ENCODE measurements at places on chromosomes 11 and 22. TPM values are rescaled to one million over a fixed set of nuclear protein-coding genes. Genes with fewer than 3 reads are reported as not detected.

- DNase-seq: peak; percentile 40
These were observed 9.8 kb downstream of the SLC22A6 start for GRCh38 chr11:62974848-62975522.

DNA sequence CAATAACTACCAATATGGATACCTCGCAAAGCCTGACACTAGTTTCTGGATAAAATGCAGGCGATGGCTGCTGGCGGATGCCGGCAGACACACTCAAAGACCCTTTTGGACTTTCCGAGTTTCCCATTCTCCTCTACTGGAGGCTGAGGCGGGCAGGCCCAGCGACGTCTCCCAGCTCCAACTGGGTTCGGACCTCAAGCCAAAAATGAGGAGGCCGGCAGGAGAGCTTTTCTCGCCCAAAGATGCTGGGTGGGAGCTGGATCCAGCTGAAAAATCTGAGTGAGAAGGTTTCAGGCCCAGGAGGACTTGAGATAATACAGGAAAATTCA, 428 bp upstream of the FEZ1 start:
- no peak for DNase-seq

- DNase-seq: peak; percentile 36
These were observed 9.6 kb downstream of the QSER1 start for GRCh38 chr11:32902089-32902665.

- DNase-seq: no peak
These were observed 44.4 kb downstream of the CYTH4 start for GRCh38 chr22:37326726-37327125.

DNA sequence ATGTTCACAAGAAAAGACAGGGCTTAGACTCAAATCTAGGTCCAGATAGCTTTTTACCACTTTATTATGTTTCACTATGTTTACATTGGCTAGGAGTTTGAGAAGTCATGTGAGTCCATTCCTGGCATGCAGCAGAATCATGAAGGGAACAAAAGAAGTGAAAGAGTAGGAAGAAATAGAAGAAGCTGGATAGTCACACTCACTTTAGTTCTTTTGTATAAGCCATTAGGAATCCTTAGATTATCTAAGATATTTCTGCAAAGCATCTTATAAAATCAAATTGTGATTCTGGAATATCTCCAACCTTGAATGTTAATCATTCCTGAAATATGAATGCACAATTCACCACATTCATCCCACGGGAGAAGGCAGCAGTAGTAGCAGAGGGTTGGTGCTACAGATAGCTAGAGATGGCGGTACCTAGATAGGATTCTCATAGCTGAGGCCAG, 31.9 kb downstream of the MAML2 start:
- peak; percentile 53 for DNase-seq

GRCh38 chr22:44405661-44406060, 92.4 kb downstream of the RTL6 start:
- DNase-seq: no peak

DNA sequence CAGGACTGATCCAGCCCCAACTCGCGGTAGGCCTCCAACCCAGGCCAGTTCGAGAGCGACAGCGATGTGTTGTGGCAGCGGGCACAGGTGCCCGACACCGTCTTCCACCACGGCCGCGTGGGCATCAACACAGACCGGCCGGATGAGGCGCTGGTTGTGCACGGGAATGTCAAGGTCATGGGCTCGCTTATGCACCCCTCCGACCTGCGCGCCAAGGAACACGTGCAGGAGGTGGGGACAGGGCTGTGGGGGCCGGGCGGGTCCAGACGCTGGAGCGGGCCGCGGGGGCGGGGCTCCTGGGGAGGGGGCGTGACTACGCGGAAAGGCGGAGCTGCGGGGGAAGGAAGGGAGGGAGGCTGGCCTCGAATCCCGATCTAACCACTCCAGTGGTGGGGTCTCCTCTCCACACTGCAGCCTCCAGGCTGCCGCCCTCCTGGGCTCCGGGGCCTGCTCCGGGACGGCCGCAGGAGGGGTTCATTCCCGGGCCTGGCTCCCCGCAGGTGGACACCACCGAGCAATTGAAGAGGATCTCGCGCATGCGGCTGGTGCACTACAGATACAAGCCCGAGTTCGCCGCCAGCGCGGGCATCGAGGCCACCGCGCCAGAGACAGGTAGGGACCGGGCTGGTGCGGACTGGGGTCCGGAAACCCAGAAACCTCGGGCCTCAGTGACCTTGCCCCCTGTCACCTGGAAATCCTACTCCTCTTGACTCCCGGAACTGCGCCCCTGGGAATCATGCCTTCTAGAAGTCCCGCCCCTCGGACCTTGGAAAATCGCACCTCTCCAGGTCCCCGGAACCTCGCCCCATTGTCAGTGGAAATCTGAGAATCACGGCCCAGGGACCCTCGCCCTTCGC, 14.9 kb downstream of the TMEM258 start:
- DNase-seq: peak; percentile 47

DNA sequence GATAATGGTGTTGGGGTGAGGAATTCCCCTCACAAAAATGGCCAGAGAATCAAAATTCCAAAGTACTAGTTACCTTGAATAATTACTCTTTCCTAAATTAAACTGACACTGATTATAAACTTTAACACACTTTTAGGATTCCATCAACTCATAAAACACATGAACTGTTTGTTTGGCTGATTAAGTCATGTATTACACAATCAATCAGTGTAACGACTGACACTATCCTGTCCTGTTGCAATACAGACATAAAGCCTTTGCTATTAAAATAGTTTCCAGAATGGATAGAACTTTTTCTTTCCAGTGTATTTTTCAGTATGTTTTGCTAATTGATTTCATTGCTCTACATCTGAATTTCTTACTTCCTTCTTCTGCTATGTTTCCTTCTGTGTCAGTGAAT, 1709.4 kb upstream of the RAG2 start:
- DNase-seq: no peak

MYO7A gene
- 2.2 TPM for polyA plus RNA-seq

DNA sequence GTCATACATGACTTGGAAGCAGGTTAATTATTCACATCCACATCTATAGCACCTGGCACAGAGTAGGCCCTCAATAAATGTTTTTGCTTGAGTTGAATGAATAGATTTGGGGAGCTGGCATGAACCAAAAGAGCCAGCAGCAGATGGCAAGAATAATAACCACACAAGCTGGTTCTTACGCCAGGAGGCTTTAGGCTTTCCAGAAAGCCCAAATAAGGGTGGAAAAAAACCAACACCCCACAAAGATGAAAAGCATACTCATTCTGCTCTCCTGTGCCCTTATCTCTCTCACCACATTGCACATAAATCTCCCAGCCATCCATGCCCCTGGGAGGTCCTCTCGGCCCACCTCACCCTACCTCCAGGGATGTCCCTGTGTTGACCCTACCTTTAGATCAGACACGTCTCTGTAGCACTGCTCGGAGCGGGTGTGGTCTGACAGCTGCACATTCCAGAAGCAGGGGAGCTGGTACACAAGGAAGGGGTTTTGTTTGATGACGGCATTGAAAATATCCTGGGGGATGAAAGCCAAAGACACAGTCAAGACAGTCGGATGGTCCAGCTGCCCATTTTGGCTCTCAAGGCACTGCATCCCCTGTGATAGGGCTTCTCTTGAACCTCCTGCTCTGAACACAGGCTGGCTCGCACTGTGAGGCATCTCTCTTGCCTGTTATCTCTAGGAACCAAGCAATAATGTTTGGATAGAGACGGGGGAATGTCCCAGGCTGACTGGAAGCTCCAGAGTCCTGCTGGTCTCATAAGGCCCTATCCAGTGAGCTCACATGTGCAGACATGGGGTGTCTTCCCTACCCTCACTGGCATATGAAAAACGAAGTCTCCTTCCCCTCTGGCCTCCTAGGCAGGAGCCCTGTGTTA, 323.6 kb upstream of the SYN3 start:
- DNase-seq: no peak

RIMBP3C gene
- 0.61 TPM for polyA plus RNA-seq

GRCh38 chr11:127275774-127276173, 275.2 kb upstream of the KIRREL3 start:
- DNase-seq: no peak

GRCh38 chr11:26698224-26698623, 23.6 kb downstream of the SLC5A12 start:
- no peak for DNase-seq

DNA sequence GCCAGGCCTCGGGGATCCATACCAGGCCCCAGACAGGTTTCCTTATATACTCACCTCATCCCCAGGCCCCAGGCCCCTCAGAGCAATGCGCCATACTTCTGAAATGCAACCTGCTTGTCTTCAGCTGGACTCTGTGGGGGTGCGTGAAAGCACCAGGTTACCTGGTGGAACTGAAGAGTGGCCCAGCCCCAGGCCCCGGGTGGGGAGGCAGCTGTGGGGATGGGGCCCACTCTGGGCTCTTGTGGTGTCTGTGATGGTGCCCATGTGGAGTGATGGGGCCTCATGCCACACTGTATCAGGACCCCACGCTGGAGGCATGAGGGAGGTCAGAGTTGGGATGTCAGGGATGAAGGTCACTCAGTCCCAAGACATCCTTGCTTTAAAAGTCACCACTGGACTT, 999.0 kb downstream of the BRD1 start:
- DNase-seq: no peak

GRCh38 chr11:10770626-10771254, 19.7 kb downstream of the CTR9 start:
- DNase-seq: peak; percentile 59

DNA sequence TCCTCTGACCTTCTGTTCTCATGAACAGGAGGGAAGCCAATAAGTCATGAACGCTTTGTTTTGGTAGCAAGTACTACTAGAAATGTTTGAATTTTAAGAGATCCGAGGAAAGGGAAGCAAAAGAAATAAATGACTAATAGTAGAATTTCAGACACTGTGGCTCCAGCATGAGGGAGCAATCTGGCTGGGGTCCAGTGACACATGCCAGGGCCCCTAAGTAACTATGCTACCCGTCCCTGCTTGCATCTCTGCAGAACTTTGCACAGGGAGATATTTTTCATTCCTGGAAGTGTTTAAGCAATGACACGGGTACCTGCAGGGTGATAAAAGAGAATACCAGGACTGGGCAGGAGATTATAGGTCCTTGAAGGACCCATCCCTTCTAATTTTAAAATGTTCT, 7.3 kb upstream of the ADAMTS8 start:
- no peak for DNase-seq

GRCh38 chr11:93188726-93189125, 9.1 kb downstream of the SLC36A4 start:
- no peak for DNase-seq

SEZ6L gene
- 0.34 TPM for polyA plus RNA-seq

DNA sequence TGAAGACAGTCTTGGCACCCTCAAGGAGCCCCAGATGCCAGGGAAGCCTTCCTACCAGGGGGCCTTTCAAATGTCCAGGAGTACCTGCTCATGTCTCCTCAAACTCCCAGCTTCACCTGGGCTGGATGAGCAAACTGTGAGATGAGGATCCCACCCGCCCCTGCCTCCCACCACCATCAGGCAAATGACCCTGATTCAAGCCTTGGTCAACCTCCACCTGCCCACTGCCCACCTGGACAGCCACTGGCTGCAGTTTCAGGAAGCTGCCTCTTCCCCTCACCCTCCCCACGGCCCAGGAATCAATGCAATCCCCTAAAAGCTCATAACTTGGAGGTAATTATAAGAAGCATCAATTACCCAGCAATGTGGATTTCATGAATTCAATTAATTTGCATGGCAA, 122.7 kb downstream of the BUD13 start:
- DNase-seq: no peak

- no peak for DNase-seq
These were observed 55.1 kb upstream of the SCUBE2 start for GRCh38 chr11:9146477-9146876.

- no peak for DNase-seq
These were observed 27.9 kb downstream of the PAX6 start for GRCh38 chr11:31783252-31783651.

DNA sequence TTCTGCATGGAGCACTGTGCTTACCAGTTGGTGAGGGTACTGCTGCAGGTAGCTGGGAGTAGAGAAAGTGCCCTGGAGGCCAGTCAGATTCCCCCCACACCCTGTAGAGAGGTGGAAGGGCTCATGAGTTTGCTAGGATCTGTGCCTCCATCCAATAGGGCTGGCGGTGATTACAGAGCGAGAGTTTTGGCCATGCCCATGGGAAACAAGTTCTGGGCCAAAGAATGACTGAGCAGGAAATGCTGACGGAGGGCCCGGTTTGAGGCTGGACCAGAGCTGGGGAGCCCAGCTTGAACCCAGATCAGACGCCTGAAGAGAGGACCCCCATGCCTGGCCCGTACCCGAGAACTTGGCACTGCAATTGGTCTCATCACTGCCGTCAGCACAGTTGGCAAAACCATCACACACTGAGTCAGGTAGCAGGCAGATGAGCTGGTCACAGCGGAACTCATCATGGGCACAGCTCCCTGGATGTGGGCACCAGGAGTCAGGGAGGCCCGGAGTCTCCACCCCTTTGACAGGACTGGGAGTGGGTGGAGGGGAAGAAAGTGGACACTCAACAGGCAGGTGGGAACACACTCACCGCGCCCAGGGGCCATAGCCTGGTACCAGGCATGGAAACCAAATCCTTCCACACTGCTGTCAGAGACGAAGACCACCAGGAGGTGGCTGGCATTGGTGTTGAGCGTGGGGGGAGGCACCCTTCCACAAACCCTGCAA, 2.1 kb downstream of the MFRP start:
- DNase-seq: peak; percentile 27

- DNase-seq: no peak
These were observed 6.6 kb downstream of the CBX6 start for GRCh38 chr22:38865201-38866023.

DNA sequence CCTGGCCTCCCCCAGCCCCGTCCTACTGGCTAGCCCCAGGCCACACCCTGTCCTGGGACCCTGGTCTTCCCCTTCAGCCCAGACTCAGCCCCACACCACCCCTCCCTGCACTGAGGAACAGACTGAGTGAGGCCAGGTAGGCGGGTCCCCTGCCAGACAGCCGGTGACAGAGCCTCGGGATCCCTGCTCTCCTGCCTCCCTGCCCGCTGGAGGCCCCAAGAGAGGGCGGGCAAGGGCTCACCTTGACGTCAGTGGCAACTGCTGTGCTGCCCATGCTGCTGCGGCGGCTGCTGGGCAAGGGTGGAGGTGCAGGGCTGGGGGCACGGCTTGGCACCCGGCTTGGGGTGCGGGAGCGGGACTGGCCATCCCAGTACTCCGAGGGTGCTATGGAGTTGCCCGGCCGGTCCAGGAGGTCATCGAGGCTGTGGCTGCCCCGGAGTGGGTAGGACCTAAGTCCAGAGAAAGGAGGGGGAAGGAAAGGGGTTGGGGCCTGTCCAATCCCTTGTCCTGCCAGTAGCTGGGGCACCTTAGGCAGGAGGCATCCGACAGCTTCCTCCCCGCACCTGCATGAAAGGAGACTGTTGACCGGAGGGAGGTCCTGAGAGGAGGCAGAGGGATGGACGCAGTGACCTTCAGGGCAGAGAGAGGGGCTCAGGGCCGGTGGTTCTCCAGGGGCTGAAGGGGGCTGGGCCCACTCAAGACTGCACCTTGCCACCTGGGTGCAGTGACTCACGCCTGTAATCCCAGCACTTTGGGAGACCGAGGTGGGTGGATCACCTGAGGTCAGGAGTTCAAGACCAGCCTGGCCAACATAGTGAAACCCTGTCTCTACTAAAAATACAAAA, 2.2 kb upstream of the SLC16A8 start:
- no peak for DNase-seq

DNA sequence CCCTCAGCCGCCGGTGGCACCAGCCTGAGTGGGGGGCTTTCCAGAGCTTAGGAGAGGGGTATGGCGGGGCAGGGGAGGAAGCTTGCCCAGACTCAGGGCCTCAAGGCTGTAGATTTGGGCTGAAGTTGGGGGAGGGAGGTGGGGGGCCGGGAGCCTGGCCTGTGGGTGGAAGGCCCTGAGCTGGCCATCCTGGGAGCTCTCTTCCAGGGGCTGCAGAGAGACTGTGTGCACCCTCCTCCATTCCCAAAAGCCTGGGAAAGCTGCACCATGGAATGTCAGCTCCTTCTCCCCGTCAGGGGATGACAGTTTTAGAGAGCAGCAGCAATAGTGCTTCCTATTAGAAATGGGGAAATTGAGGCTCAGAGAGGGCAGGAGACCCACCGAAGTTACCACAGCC, 1.0 kb downstream of the SYT12 start:
- DNase-seq: no peak
